IMR-90 (cell line): ENCODE measurements at places on chromosomes 16 and 17.

- no peak for DNase-seq
These were observed 17.0 kb upstream of the RFFL start for GRCh38 chr17:35080536-35080935.

GRCh38 chr17:78910497-78911284, 7.7 kb upstream of the CEP295NL start:
- no peak for DNase-seq

GRCh38 chr17:80445726-80446110, 30.7 kb downstream of the NPTX1 start:
- DNase-seq = no peak

- no peak for DNase-seq
These were observed at the start of gene CCDC102A for GRCh38 chr16:57536306-57537193. Gene CCDC102A, minus strand, starts transcription at chr16:57536571. Its CDS starts 7,394 bp downstream, at chr16:57529177.

GRCh38 chr16:84323606-84324005, 28.9 kb downstream of the WFDC1 start:
- DNase-seq = no peak

DNA sequence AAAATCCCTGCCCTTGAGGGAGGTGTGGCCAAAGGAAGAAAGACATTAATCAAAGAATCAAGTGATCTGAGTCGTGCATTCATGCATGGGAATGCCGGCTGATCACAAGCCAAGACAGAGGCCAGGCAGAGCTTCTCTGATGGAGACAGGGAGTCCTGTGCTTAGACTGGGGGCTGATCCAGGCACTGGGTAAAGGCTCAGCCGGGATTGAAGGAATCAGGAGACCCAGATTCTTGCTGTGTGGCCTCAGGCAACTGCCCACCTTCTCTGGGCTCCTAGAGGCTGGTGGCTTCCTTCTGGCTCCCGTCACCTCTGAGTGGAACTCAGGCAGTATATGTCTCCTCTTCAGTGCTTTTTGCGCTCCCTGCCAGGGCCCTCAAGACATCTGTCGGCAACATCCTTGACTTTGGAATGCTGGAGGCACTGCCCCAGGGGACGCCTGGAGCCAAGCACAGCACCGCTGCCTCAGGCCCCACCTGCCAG, 17.7 kb downstream of the RAI1 start:
- peak; percentile 41 for DNase-seq

DNA sequence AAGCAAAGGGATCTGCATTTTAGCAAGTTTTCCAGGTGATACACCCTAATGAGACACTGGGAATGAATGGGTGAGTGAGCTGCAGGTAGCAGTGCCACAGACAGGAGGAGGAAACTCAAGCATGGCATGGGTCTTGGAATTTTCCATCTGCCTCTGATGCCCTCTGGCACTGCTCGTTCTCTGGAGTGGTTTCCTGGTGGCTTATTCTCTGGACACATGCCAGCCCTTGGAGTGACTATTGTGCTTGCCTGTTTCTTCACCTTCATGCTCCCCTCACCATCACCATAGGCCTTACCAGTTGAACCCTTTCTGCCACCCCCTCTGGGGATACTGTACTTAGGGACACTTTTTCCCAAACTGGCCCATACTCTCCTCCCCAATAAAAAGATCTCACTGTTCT, 1.6 kb downstream of the COASY start:
- no peak for DNase-seq

GRCh38 chr16:87339086-87339723, 22.0 kb upstream of the C16orf95 start:
- no peak for DNase-seq

GRCh38 chr16:66858740-66859396, 14.7 kb downstream of the CA7 start:
- peak; percentile 49 for DNase-seq

DNA sequence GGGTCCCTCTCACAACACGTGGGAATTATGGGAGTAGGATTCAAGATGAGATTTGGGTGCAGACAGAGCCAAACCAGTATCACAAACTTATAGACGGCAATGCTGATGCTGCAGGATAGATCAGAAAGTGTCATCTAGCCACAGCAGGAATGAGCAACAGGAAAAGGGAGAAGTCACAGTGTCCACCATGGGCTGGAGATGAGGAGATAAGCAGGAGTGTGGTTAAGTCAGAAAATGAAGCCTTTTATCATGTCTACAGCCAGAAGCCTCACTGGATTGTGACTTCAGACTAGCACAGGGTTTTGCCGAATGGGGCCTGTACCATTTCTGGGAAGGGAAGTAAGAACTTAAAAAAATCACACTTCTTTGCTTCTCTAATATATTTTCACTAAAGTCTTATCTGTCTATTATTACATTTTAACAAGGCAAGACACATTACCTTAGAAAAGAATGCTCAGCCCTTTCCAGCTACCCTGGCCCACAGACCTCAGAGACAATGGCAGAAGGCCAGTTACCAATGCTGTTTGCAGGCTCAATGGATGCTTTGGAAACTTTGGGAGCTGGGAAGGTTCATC, 490.2 kb upstream of the SALL1 start:
- DNase-seq = no peak

DNA sequence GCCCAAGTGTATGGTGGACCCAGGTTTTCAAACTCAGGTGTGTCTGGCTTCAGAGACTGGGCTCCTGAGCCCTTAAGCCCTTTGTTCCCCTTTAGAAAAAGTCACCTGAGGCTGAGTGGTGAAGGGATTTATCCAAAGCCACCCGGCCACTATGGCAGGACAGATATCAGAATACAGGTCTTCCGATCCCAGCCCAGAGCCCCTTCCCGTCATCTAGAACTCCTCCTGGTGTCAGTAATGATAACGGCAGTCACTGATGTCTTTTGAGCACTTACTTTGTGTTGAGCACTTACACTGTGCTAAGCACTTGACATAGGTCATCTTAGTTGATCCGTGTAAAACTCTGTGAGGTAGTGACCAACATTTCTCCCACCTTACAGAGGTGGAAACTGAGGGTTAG, 16.6 kb downstream of the NOD2 start:
- DNase-seq = no peak

- DNase-seq = peak; percentile 99
These were observed 902.5 kb downstream of the KCNJ2 start for GRCh38 chr17:71071837-71072236.

GRCh38 chr17:43169561-43170139, 1.4 kb upstream of the NBR1 start:
- DNase-seq = peak; percentile 26

DNA sequence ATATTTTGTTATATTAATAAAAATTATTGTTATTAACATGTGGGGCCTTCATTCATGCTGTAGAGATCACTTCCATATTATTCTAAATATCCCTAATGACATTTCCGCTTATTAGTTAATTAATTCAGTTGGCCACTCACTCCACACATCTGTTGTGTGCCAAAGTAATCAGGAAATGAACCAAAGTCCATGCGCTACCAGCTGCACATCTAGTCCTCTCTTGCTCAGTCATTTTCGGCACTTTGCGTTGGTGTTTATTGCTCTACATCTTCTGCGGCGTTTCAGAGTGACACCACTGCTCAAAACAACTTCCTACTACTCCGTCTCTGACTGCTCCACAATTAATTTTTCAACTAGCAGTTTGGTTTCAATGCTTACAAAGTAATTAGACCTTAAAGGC, 101.4 kb upstream of the ZFHX3 start:
- DNase-seq = no peak

DNA sequence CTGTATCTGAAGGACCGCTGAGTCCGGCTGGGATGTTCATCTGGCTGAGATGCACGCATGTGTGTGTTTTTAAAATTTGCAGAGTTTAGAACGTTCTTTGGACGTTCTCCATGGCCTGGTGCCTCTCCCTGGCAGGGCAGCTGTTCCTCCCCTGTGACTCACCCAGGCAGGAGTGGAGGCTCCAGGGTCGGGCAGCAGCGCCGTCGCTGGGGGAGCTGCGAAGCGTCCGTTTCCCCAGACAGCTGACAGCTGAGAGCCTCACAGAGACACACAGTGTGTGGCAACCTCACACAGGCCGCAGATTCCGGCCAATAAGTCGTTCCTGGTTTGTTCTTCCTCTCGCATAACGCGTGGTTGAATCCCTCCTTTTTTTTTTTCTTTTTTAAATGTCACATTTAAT, 80.6 kb downstream of the OR1D5 start:
- DNase-seq = peak; percentile 89

- DNase-seq = peak; percentile 81
These were observed 288.9 kb upstream of the CDH11 start for GRCh38 chr16:65410801-65411200.

DNA sequence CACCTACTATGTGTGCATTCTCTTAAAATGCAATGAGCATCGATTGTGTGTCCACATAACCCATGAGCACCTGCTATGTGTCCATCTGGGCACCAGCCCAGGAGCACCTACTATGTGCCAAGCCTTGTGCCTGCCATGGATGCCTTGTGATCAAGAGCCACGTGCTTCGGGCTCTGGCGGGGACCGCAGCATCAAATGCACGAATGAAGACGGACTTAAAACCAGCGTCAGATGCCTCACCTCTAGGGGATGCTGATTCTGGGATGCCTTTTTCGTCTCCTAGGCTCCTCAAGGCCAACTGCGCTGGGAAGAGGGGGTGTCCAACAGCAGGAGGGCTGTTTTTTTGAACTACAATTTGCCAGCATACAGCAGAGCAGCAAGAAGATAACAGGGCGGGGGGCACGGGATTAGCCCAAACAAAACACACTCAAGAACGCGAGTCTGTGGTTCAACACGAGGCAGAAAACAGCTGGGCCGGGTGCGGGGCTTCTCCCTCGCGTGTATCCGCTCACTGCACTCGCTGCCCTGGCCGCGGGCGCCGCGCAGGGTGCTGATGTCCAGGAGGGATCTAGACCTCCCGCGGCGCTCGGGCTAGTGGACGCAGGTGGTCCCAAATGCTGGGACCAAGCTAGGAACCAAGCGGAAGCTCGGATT, 1.2 kb upstream of the GLIS2 start:
- peak; percentile 56 for DNase-seq

DNA sequence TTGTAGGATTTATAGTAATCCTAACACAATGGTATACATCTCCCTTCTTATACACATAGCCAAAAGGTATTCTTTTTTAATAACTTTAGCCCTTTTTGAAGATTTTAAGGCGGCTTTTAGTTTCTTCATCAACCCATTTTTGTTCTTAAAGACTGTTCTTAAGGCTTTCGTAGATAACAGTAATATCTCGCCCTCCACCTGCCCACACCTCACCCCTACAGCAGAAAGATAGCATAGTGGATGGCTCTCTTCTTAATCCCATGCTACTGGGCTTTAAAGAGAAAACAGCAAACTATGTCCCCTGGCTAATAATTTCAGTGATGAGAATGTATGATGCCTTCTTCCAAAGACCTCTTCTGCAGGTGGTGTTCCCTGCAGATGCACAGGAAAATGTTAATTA, 8.6 kb downstream of the IGSF6 start:
- DNase-seq = no peak

DNA sequence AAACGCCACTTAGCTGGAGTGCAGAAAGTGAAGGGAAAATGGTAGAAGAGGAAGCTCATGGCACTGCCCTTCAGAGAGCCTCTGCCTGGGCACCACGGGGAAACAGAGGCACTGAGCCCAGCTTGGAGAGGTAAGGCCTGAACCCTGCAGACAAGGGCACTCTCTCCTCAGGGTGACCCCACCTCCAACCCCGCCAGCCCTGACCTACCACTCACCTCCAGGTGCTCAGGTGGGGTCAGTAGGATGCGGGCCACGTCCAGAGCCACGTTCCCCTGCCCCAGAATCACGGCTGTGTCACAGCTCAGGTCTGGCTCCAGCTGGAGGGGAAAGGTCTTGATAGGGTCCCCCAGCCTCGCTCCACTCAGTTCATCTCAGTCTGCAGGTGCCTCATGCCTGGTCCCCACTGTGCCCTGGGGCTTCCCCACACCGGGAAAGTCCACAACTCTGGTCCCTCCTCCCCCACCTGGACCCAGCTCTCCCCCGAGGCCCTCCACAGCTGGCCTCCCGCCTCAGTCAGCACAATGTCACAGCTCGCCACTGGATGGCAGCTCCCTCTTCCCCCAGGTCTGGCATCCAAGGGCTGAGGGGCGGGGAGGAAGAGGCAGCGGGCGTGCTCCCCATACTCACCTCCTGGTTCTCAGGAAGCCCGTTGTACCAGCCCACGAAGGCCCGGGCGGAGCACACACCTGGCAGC, 6.0 kb upstream of the GRIN2C start:
- no peak for DNase-seq

GRCh38 chr17:50547736-50548083, 736 bp downstream of the SPATA20 start:
- DNase-seq = no peak

DNA sequence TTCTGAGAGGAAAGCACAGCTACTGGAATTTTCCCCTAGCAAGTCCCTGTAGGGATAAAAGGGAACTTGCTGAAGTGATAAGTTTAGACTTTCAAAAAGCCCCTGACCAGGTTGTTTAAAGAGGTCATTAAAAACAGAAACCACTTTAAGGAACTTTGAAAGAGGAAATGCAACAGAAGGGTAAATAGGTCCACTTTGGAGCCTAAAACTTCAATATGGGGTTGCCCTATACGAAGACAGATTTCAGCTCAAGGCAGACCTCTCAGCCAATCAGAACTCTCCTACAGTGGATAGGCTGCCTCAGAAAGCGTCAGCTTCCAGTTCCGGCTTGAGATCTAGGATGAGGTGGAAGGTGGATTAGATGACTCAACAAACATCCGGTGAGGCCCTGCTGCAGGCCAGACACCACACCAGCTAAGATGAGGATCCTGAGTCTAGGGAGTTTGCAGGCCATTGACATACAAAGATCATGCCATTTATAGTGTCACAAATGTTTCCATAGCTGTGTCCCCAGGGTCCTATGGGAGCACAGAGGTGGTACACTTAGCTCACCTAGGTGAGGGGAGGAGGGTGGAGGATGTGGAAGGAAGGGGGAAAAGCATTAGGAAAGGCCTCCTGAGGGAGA, 7.9 kb upstream of the MFSD6L start:
- DNase-seq = no peak

- no peak for DNase-seq
These were observed 4.9 kb downstream of the SRRM2 start for GRCh38 chr16:2757344-2757743.

DNA sequence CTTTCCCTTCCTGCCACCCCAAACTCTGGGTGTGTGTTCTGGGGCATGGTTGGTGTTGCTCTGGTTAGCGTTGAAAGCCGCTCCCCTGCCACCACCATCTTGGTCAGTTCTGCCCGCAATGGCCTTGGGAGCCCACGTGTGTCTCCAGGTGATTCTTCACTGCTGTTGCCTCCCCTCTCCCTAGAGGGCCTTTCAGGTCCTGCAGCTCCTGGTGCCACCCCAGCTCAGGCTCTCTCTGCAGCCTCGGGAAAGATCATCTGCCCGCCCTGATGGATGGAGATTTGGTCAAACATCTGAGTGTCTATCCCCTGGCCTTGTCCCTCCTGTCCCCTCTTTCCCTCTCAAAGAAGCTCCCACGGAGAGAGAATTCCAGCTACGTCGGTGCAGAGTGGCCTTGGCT, 241.3 kb downstream of the RBFOX3 start:
- DNase-seq = no peak

DNA sequence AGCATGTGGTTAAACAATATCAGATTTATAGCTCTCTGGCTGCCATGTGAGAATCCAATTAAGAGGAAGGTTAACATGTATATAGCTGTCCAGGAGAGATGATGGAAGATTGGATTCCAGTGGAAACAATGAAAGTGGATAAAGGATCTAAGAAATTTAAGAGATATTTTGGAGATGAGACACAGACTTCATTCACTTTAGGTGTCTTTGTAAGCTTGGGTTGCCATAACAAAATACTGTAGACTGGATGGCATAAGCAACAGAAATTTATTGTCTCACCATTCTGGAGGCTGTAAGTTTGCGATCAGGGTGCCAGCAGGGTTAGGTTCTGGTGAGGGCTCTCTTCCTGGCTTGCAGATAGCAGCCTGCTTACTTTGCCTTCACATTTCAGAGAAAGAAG, 155.9 kb upstream of the MYOCD start:
- DNase-seq = no peak
